HFFc6 (cell line): ENCODE measurements at places on chromosomes 16 and 17. TPM values are rescaled to one million over a fixed set of nuclear protein-coding genes. Genes with fewer than 3 reads are reported as not detected.

DNA sequence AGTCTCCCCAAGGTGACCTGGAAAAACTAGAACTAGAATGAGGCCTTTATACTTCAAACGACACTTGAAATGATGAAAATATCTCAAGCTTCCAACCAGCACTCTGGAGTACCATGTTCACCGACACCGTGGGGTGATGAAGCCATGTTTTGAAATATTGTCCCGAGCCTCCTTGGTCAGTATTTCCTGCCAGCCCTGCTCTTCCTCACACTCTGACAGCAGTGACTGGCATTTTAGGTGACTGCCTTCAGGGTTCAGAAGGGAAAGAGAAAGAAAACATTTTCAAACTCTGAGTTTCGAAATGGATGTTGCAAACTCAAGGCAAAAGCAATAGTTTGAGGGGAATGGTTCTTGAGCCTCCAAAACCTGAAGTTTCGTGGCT, 39.3 kb upstream of the IRX6 start:
- no peaks in the 10 kb centered on the region for H3K36me3 ChIP-seq
- H3K4me1 ChIP-seq: no peaks in the 10 kb centered on the region
- no peak overlapping the region for H3K27ac ChIP-seq
- no peaks in the 10 kb centered on the region; the same call in 1 of the 2 replicates for H3K27me3 ChIP-seq

- H3K4me3 ChIP-seq: no peak overlapping the region
- H3K27ac ChIP-seq: no peak overlapping the region
- no peak for DNase-seq
- peaks cover 19% of the 10 kb centered on the region for H3K27me3 ChIP-seq
- no peaks in the 10 kb centered on the region for H3K36me3 ChIP-seq
Measured at GRCh38 chr16:71520550-71520949, 5.7 kb upstream of the CHST4 start.

The TBC1D26 gene
- not detected in 3 replicates for total RNA-seq

The CNTNAP1 gene
- 30.6 to 43.7 TPM (median 30.6 TPM) in 3 replicates for total RNA-seq
